Pericardium fibroblast (primary cell): ENCODE measurements at places on chromosomes 12 and 14. TPM values are rescaled to one million over a fixed set of nuclear protein-coding genes. Genes with fewer than 3 reads are reported as not detected.

Gene AICDA
- total RNA-seq: not detected in 2 replicates

Gene IRAK4
- total RNA-seq: 10.0 and 18.3 TPM in 2 replicates

Gene FIGNL2
- 0.09 TPM in 1 of 2 replicates, not detected in the other for total RNA-seq

Gene LHX5
- total RNA-seq: not detected in 2 replicates

Gene SART3
- 21.7 and 27.2 TPM in 2 replicates for total RNA-seq

Gene HOXC4
- 0.82 and 3.5 TPM in 2 replicates for total RNA-seq

Gene SLCO1B1
- total RNA-seq: not detected in 2 replicates

Gene ABCC9
- 1.6 and 4.5 TPM in 2 replicates for total RNA-seq

Gene LPAR5
- total RNA-seq: 3.6 TPM in 1 of 2 replicates, not detected in the other

Gene RPS26
- 1,091 and 4,343 TPM in 2 replicates for total RNA-seq

Gene PTPRO
- 0.09 and 0.23 TPM in 2 replicates for total RNA-seq

Gene ACOT6
- not detected in 2 replicates for total RNA-seq
